ENCODE measurements at places on chromosomes 11 and 22. TPM values are rescaled to one million over a fixed set of nuclear protein-coding genes. Genes with fewer than 3 reads are reported as not detected.

DNA sequence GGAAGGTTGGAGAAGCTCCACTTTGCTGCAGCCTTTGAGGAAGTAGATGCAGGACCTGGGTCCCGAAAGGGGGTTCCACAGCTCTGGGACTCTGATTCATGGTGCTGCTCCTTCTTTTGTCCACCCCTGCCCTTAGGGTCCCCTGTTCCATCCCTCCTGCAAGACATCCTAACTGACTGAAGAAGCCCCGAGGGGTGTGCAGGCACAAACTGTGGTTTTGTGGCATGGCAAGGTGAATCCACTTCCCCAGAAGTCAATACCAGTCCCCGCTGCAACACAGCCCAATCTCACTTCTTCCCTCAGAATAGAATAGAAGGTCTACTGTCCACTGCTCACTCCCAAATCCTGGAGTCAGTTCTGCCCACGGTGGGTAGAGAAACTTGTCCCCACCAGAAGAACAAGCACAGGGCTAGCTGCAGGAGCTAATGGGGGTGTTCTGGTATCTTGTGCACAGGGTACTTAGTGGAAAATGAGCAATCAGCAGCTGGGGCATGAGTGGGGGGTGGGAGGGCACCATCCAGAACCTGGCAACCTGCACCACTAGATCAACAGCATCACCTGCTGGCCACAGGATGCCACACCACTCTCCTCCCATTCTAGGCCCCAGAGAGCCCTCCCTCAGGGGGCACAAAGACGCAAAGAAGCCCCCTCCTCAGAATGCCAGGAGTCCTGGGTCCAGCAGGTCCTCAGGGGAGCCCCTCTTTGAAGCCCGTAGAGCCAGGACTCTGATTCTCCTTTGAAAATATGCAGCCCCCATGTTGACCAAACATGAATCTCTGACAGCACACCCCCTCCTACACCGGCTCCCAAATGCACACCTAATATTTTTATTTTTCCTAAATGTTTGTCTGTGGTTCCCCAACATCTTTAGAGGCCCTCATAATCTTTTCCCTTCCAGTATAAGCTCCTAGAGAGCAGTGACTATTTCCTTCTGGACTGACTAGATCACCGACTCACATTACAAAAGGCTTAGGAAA is 14.1 kb downstream of the SPATA19 start:
- DNase-seq, result no peak

Gene MOGAT2
- not detected for polyA plus RNA-seq

Gene FBLN1
- 135 TPM for polyA plus RNA-seq

DNA sequence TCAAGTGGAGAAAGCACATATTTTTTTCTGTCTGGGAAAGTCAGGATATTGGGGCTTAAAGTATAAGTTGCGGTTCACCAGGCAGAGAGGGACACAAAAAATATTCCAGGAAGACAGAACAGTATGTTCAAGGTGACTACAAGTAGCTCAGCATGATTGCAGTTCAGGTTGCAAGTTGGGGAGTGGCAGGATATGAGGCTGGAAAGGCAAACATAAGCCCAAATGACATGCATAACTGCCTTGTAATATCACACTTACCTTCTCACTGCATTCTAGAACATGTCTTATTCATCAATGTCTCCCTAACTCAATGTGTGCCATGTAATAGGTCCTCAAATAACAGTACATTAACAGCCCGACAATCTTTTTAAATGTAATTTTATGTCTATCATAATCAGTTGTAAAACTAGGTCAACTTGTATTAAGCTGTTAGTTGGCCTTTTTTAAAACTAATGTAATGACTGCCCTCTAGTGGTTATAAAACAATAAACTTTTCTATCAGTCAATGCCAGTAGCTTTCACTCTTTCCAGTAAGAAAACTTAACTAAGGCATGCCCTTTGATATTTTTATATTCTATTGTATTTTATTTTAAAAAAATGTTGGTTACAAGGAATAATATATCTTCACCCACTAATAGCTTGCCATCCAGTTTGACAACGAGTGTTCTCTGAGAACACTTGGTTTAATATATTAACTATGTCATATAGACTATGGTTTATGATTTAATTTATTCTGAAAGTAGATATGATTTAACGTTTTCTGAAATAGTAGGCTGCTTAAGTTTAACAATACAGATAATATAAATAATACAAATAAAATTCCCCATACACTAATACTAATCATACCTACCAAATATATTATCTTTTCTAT is 39.4 kb upstream of the CFAP300 start:
- DNase-seq, result peak; percentile 31
